ENCODE measurements at places on chromosomes 6 and 20.

- DNase-seq, result no peak
Measured at GRCh38 chr6:134147034-134147533, 94.7 kb upstream of the SLC2A12 start.

GRCh38 chr6:33905071-33905609 lies 101.3 kb upstream of the MLN start:
- no peak for DNase-seq

DNA sequence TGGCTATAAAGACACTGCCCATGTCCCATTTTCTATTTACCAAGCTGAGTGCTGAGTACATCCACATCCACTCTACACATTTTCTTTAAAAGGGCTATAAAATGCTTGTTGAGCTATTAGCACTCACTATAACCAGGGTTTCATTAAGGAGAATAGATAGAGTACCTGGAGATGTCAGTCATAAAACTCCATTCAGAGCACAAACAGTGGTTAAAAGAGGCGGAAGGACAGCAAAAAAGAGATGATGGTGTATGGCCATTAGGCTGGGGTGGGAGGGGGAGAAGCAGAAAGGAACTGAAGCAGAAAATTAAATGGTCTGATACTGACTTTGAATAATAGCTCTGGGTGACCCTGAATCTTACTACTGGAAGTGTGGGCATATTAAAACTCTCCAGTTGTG lies 609.9 kb upstream of the MAP3K7 start:
- no peak for DNase-seq

GRCh38 chr6:156866220-156867015 lies 89.2 kb downstream of the ARID1B start:
- no peak for DNase-seq

- no peak for DNase-seq
Measured at GRCh38 chr20:37445041-37445440, 76.0 kb upstream of the NNAT start.

- no peak for DNase-seq
Measured at GRCh38 chr6:125073071-125073470, 80.5 kb upstream of the TPD52L1 start.

DNA sequence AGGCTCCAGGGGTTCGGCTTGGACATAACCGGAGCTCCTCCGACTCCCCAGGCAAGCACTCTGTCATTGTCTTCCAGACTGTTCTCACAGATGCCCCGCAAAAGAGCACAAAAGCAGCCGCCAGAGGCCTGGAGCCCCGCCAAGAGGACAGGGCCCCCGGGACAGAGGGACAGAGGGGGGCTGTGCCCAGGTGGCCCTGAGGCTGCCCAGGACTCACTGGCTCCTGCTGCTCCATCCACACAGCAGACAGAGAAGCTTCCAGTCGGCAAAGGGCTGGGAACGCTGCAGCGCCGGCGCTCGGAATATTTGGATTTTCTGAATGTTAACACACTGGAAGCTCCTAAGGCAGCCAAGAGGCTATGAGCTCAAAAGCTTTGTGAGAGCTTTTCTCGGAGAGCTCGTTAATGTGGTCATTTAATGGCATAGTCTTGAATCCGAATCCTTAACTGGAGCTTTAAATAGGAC lies 68.0 kb upstream of the QKI start:
- DNase-seq, result no peak

DNA sequence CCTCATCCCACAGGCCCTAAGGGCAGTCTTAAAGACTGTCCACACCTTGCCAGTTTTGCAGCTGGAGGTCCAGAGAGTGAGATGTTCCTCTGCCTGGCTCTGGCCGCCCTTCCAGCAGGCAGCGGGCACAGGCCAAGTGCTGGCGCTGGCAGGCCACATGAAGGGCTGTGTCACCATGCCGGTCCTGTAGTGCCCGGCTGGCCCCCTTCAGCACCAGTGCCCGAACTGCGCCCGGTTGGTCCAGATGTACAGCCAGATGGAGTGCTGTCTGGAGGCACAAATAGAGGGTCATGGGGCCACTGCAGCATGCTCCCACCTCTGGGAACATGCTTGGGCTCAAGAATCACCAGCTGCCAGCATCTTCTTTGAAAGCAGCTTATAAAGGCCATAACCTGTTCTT lies 3.8 kb downstream of the NFKBIE start:
- no peak for DNase-seq

- DNase-seq, result peak; percentile 27
Measured at GRCh38 chr6:130575971-130576370, 210.2 kb downstream of the TMEM200A start.

DNA sequence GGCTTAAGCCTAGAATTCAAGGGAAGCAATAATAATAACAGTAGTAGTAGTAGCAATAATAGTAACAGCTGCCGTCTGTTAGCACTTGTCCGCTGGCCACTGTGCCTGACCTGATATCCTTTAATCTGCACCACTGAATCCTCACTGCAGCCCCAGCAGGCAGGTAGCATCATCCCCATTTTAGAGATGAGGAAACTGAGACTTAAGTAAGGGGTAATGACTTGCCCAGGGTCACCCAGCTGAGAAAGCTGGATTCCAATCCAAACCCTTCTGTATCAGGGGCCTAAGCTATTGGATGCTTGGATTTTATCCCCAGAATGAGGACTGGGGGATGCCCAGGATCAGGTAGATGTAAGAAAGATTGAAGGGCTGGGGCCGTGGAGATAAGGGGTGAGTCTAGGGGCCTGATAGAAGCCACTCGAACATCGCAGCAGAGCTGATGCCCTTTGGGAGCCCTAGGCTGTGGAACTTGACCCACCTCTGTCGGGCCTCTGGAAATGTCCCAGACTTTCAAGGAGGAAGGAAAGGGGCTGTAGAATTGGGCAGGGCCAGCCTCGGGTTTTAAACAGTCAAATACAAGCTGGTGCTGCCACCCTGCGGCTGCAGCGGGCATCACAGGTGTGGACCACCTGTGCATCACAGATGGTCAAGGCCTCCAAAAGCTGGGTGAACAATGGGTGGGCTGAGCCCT lies 102.1 kb upstream of the MYL9 start:
- peak; percentile 82 for DNase-seq

- no peak for DNase-seq
Measured at GRCh38 chr6:54132587-54132986, 21.3 kb downstream of the MLIP start.
